ENCODE measurements at places on chromosomes 2 and 18.

DNA sequence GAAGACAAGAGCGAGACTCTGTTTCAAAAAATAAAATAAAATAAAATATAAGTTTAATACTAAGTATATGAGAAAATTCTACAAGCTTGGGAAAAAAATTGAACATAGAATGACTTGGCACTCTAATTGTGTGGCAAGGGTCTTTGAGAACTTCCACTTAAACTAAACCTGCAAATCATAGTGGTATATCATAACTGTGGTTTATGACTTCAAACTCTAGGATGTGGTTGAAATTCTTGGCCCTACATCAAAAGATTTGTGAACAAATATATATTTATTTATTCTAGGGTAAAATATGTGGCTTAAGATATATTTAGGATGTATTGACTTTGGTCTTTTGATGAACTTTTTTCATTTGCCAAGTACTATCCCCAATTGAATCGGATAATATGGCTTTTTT lies 3.1 kb upstream of the FAM171B start:
- DNase-seq: no peak

GRCh38 chr18:75341897-75342296 lies 85.6 kb downstream of the SMIM21 start:
- no peak for DNase-seq

GRCh38 chr2:109210431-109211200 lies 81.6 kb downstream of the SH3RF3 start:
- DNase-seq: peak; percentile 30

GRCh38 chr2:138090330-138090729 lies 126.1 kb downstream of the HNMT start:
- DNase-seq: peak; percentile 74

DNA sequence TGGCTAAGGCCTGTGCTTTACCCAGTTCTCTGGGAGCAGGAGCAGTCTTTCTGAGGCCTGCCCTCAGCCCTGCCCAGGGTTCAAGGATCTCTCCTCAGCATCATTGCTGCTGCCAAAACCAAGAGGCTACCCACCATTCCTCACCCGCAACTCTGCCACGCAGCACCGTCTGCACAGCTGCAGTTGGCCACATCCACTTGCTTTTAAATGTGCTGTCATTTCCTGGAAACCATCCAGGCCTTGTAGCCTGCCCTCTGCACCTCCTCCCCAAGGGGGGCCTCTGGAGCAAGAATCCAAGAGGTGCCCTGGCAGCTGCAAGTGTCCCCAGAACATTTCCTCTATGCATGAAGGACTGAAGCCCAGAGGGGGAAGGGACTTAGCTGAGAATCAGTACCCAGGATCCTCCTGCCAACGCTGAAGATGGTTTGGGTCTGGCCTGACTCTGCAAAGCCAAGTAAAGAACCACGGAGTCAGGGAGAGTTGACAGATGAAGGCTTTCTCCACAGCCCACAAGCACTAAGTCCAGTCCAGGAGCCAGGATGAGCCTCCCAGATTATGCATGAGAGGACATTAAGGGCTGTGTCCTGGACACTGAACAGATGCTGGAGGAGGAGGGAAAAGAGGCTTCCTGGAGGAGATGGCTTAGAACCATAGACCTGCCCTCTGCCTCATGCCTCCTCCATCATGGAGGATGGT lies 14.9 kb downstream of the EMX1 start:
- peak; percentile 21 for DNase-seq

- DNase-seq: peak; percentile 69
Measured at GRCh38 chr2:105919826-105920225, 175.1 kb downstream of the NCK2 start.

DNA sequence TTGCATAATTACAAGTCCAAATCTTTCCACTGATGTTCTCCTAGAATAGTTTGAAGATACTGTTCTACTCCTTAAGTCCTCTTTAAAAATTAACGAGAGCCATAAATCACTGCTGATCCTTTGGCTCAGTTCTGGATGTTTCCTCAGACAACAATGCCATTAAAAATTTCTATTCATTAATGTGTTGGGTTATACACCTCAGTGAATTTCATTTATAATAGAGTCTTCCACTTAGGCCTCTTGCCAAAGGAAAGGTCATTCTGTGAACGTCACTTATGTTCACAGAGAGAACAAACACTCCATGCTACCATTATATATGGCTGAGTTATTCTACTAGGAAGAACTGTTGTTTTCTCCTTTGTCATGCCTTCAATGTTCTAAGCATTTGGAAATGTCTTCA lies 1472.3 kb upstream of the CELF4 start:
- DNase-seq: no peak

All from dermis blood vessel endothelial cell (primary cell).